ENCODE measurements at places on chromosomes 4 and X.

GRCh38 chrX:1537031-1537715 lies at the start of gene P2RY8:
Gene P2RY8, minus strand, starts transcription at chrX:1537185. Its CDS starts 70,627 bp downstream, at chrX:1466558.
- no peak for DNase-seq

DNA sequence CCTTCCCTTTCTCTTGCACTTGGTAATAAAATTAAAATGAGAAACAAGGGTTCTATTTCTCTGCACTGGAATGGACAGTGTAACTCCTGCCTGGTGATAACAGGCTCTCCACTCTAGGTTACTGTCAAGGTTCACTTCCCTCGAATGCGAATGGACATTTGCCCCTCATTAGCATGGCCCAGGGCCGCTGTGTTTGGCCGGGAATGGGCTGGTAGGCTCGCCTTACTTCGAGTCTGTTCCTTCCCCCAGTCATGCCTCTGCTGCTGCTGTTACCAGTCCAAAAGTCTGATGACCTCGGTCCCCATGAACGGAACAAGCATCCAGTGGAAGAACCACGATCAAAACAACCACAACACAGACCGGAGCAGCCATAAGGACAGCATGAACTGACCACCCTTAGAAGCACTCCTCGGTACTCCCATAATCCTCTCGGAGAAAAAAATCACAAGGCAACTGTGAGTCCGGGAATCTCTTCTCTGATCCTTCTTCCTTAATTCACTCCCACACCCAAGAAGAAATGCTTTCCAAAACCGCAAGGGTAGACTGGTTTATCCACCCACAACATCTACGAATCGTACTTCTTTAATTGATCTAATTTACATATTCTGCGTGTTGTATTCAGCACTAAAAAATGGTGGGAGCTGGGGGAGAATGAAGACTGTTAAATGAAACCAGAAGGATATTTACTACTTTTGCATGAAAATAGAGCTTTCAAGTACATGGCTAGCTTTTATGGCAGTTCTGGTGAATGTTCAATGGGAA lies 61.5 kb downstream of the EDNRA start:
- no peak for DNase-seq

DNA sequence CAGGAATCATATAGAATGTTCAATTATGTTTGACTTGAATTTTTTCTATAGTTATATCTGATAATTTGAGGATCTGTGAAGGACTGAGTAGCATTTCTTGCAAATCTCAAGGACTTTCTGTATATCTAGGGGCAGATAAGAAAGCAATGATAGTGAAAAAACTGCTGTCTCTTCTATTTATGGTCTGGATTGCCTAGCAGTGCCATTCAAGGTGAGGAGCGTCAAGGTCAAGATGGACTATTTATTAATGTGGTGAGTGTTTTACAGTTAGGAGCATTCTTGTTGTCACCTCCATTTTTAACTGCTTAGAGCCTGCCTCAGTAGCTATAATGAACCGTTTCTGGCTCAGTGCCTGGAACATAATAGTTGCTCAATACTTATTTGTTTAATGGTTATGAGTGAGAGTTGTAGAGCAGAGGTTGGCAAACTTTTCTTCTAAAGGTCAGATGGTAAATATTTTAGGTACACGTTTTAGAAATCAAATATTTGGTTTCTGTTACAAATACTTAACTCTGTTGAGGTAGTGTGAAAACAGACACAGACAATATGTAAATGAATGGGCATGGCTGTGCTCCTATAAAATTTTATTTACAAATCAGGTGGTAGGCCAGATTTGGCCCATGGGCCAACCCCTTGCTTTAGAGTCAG lies 523.2 kb upstream of the IGFBP7 start:
- no peak for DNase-seq

DNA sequence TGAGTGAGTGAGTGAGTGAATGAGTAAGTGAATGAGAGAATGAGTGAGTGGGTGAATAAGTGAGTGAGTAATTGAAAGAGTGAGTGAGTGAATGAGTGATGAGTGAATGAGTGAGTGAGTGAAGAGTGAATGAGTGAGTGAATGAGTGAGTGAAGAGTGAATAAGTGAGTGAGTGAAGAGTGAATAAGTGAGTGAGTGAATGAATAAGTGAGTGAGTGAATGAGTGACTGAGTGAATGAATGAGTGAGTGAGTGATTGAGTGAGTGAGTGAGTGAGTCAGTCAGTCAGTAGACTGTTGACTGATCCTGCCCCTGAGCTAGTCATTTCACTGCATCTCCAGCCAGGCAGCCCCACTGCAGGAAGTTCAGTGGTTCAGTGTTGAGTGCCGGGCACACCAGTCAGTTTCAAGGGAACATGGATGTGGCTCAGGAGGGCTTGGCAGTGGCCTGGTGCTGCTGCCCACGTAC lies 228.4 kb upstream of the PSAPL1 start:
- no peak for DNase-seq

- DNase-seq, result no peak
These were observed 31.0 kb upstream of the HTRA3 start for GRCh38 chr4:8238515-8239053.

- no peak for DNase-seq
These were observed 132.3 kb upstream of the ARHGEF9 start for GRCh38 chrX:63917296-63917695.

DNA sequence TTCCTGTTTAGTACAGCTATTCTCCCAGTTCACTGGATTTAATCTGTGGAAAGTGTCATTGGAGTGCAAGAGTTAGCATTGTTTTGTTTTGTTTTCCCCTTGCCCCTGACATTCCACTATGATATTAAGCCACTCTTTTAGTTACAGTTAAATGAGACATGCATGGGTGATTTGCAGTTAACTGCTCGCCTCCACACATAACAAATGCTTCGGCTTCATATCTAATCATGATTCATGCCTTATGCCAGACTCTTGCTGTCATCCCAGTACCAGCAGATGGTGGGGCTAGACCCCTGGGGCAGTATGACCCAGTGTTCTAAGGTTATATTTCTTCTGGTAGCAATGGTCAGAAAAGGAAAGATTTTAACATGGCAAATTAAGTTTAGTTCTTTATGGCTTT lies 80.1 kb downstream of the RAP1GDS1 start:
- no peak for DNase-seq

- no peak for DNase-seq
These were observed 1981.3 kb upstream of the IGFBP7 start for GRCh38 chr4:59091146-59092142.

- no peak for DNase-seq
These were observed 34.1 kb upstream of the MXD4 start for GRCh38 chr4:2295900-2296442.

DNA sequence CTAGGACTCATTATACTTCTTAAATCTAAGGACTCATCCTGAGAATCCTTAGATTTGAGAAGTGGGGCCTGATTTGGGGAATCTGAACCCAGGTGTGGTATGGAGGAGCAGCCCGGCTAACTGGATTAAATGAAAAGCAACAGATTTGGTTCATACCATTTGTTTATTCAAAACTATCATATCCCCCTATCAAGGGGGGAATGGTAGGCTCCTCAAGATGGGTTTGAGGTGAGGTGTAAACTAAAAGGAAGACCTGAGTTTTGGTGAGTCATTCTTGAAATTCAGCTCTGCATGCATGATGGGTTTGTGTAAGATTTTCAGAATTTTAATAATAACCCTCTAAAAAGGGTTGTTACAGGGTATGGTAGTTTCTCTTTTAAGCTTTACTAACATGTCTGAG lies 53.4 kb downstream of the CASP6 start:
- no peak for DNase-seq

- DNase-seq, result no peak
These were observed 16.6 kb upstream of the GAB1 start for GRCh38 chr4:143320113-143320512.

- no peak for DNase-seq
These were observed 11.2 kb downstream of the NEK1 start for GRCh38 chr4:169601016-169601771.

GRCh38 chrX:18900401-18900976 lies 83.4 kb downstream of the PHKA2 start:
- DNase-seq, result no peak

DNA sequence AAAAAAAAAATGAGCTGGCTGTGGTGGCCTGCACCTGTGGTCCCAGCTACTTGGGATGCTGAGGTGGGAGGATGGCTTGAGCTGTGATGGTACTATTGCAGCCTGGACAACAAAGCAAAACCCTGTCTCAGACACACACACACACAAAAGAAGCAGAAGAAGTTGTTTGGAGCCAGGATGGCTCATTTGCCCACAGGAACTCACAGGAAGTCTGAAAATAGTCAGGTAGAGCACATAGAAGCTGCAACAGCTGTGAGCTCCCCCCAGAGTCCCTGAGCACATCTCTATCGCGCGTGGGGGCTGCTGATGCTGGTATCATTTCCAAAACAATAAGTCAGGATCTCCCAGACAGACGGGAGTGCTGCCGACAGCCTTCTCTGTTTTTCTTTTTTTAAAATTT lies 13.4 kb upstream of the DHRSX start:
- DNase-seq, result no peak

DNA sequence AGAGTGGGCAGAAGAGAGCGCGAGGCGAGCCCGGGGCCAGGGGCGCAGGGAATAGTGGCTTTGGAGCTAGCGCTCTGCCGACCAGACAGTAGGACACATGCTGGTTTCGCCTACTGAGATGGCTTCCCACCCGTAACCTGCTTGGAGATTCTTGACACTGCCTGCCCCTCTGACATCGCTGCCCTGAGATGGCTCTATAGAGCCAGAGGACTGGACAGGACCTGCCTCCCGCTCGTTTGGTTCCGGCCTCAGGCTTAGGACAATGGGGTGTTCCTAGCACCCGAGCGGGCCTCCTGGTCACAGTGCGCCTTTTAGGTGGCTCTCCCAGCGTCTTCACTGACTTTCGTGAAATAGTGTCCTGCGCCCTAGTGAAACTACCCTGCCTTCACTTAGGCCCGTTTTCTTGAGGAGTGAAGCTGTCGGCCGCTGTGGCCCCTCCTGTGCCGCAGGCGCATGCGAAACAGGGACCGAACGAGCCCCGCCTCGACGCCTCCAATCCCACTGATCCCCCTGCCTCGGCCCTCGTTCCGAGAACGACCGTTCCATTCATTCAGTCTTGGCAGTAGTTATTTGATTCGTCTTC lies 608 bp downstream of the TAF1 start:
- DNase-seq, result peak; percentile 49

Measured in right forelimb (tissue), 1 donor.